ENCODE measurements at places on chromosomes 6 and 20. TPM values are rescaled to one million over a fixed set of nuclear protein-coding genes. Genes with fewer than 3 reads are reported as not detected.
A peak's percentile ranks its signal among the peaks of the same experiment; 100 is the strongest.

KATNA1 gene
- total RNA-seq = 21.5 TPM

EFCAB8 gene
- not detected for total RNA-seq

ARFGAP1 gene
- 106 TPM for total RNA-seq

BPIFB1 gene
- total RNA-seq = not detected

DNA sequence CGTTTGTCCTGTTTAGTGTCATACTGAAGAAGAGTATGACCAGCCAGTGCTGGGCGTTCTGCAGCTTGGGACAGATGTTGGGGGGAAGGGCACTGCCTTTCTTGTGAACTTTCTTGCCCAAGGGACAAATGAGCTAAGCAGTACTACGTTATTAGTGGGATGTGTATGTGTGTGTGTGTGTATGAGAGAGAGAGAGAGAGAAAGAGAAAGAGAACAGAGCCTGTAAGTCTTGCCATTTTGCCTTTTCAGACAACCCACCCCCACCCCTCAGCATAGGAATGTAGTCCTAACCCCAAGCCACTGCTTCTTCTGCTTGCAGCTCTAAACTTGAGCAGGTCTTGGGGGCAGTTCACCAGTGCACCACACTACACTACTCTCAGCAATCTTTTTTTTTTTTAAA is 45.5 kb downstream of the E2F3 start:
- no peak for DNase-seq

- peak; percentile 24 for DNase-seq
Observed at GRCh38 chr6:119541132-119541905, 191.8 kb upstream of the MAN1A1 start.

GRCh38 chr6:157891544-157892362 is 68.7 kb downstream of the SNX9 start:
- no peak for DNase-seq

GRCh38 chr6:129133770-129134192 is 250.8 kb downstream of the LAMA2 start:
- peak; percentile 26 for DNase-seq

DNA sequence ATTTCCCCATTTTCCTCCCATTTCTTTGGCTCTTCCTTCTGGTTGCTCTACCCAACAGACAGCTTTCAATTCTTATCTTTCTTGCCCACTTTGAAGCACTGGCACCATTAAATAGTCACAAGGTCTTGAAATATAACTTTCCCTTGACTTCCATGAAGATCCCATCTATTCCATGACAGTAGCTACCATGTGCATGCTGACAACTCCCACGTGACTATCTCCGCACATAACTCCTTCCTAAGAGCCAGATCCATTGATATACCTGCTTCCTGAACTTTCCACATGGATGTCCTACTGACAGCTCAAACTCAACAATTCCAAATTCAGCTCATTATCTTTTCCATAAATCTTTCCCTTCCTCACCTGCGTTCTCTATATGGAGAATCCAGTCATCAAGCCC is 101.4 kb downstream of the RIN2 start:
- DNase-seq = no peak

DNA sequence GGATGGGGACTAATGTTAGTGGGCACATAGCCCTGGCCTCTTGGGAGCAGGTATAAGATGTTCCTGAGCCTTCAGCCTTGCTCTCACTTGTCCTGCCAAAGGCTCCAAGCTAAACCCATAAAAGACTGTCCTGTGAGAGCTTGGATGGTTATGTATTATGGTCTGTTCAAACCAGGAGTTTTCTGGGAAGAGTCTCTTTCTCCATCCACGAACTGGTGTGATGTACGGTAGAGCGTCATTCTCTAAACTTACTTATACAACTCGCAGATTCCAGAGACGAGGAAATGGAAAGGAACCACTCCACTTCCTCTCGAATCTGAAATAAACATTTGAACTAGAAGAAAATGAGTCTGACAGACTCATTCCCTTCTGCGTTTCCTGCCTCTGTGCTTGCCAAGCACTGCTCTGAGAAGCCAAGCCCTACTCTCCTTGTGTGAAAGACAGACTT is 5.3 kb downstream of the SOBP start:
- DNase-seq = peak; percentile 26
